Fibroblast of mammary gland (primary cell): ENCODE measurements at places on chromosomes 3 and 15.

DNA sequence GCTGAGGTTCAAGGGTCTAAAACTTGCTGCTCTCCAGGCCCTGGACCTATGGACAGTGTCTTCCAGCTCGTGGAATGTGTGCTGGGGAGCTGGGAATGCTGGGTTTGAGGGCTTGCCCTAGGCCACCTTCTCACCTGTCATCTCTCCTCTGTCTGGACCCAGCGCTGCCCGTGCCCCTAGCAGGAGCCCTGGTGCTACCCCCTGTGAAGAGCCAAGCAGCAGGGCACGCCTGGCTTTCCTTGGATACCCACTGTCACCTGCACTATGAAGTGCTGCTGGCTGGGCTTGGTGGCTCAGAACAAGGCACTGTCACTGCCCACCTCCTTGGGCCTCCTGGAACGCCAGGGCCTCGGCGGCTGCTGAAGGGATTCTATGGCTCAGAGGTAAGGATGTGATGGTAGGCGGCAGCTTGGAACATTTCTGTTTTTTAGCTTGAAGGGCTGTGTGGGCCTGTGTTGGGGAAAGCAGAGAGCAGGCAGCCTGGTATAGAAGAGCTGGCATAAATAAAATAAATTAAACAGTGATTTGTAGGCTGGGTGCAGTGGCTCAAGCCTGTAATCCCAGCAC is 5.1 kb downstream of the CHRD start:
- no peak for DNase-seq

DNA sequence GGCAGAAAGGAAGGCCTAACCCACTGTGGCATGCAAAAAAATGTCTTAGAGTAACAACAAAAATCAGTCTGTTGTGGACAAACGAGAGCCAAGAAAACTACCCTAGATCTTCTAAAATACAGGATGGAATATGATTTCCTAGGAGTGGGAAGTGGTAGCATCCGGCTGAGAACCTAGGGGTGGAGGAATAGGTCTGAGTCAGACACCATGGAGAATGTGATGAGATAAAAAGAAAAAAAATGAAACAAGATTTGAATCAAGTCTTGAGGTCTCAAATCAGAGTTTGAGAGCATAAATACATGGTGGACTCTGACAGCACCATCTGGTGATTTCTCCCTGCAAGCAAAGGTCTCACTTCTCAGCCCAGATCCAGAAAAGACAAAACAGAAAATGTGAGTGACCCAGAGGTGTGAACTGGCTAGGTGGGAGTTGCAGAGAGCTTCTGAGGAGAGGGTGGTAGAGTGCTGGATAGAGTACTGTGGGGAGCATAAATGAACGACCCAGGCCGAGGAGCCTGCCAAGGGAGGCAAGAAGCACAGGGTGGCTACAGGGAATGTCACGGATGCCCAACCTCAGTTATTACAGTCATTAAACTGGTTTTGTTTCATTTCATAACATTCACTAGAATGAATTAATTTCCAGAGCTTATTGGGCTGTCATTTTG is 27.6 kb upstream of the VEPH1 start:
- peak; percentile 44 for DNase-seq

DNA sequence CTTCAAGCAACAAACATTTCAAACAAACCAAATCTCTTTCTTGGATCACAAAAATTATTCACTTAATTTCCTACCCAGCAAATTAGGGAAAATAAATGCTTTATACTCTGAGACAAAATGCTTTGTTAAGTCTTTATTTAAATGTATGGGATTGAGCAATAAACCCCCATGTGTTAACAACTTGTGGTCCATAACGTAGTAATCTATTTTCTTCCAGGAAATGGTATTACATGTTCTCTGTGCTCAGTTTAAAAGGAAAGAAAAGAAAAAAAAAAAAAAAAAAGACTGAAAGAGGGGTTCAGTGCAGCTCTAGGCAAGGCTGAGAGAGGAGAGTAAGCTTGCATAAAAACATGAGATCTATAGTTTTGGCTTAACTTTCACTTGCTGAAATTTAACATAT is 102.3 kb downstream of the PIK3CB start:
- no peak for DNase-seq

- DNase-seq: no peak
Observed at GRCh38 chr3:143172062-143172794, 52.7 kb downstream of the CHST2 start.

DNA sequence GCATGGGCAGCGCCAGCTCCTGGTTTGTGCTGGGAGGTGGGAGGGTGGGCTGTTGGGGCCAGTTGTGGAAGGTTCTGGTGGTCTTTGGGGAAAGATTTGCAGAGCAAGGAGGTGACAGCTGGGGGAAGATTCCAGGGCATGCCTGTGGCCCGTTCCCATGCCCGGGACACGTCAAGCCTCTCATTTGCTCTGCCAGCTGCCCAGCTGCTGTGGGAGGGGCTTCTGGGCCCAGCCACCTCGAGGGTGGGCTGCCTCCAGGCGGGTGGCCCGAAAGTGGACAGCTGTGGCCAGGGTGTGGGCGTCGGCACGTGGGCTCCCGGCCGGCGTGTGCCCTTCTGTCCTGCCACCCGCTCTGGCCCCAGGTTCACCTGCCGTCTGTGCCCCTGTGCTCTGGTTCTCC is 17.2 kb downstream of the PLXNA1 start:
- DNase-seq: no peak

DNA sequence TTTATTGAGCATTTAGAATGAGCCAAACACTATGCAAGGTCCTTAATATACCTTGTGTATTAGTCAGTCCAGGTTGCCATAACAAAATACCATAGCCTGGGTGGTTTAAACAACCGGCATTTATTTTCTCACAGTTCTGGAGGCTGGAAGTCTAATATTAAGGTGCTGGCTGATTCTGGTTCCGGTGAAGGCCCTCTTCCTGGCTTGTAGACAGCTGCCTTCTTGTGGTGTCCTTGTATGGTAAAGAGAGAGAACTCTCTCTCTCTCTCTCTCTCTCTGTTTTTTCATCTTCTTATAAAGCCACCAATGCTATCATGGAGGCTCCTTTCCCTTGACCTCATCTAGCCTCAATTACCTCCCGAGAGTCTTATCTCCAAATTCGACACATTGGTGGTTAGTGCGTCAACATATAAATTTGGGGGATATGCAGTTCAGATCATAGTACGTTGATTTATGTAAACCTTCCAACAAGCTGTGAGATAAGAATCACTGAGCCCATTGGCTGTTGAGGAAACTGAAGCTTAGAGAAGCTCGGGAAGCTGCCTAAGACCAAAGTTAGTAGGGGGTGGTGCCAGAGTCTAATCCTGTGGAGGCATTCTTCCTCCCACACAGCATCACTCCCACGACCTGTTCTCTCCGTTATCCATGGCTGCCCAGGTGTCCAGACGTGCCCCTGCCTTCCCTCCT is 298.0 kb upstream of the PROK2 start:
- no peak for DNase-seq

- no peak for DNase-seq
Observed at GRCh38 chr3:127028781-127029657, 46.1 kb downstream of the PLXNA1 start.

GRCh38 chr15:60880949-60881348 is 348.2 kb downstream of the RORA start:
- no peak for DNase-seq

DNA sequence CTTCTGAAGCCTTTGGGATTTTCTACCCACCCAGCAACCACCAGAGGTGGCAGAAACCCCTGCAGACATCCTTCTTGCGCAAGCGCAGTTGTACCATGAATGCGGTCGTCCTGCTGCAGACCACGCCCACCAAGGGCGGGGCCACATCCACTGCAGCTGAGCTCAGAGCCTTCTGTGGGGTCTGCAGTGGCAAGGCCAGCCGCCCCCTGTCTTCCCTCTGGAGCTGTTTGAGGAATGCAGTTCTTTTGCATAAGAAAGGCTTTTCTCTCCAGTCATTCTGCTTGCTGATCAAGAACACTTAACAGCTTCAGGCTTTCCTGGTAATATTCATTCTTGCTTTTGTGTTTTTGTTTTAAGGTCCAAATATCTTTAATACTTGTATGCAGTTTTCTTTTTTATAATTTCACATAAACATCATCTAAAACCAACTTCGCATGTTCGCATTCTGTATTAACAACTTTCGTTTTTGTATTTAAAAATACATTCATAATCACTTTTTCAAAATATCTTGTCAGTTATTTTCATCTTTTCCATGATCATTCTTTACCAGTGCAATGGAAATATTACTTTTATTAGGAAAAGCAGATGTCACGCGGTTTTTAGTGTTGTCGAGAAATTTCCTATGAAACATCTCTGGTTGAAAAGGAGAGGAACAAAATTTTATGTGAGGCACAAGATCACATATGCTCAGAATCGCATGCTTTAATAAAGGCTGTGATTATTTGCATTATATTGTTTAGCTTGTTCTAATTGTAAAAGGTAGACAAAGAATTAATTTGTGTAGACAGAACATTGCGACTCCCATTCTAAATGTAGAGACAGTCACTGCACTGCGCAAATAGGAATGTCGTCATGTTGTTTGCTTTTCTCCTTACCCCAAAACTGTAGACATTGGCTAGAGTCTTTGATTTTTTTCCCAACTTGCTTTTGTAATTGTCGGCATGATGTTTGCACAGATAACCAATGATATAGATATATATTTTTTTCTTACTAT is 98.1 kb upstream of the SNRPN start:
- no peak for DNase-seq

DNA sequence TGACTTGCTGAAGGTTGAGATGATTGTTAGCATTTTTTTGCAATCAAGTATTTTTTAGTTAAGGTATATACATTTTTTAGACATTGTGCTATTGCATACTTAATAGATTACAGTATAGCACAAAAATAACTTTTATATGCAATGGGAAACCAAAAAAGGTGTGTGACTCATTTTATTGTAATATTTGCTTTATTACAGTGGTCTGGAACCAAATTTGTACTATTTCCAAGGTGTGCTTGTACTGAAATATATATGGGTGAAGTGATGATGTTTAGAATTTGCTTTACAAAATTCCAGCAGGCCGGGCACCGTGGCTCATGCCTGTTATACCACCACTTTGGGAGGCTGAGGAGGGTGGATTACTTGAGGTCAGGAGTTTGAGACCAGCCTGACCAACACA is 29.1 kb upstream of the TBC1D23 start:
- no peak for DNase-seq

DNA sequence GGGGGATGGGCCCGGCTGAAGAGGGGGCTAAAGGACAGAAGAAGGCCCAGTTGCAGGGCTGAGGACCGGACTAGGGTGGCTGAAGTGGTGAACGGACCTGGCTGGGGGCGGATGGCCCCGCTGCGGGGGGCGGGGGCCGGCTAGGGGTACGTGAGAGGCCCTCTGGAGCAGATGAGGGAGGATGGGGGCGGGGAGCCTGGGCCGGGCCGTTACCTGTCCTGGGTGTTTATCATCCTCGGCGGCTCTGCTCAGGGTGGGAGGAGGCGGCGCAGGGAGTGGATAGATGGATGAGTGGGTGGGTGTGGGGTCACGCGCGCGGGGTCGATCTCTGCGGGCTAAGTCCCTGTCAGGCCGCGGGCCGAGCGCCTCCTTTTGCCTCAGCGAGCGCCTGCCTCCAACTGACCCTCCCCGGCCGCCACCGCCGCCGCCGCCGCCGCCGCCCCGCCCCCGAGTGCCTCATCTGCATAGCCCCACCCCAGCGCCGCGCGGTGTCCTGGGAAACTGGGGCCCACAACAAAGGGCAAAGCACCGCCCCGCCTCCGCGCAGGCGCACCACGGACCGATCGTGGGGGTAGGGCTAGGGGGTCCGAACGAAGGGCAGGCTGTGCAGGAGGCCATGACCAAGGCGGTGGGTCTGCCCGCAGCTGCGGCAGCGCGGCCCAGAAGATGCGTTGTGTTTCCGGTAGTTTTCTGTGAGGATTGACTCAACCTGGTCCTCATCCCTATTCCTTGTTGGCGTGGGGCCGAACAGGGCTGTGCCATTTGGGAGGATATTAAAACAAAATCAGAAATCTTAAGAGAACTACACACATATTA is 72.4 kb downstream of the RBPMS2 start:
- peak; percentile 80 for DNase-seq
